ENCODE measurements at places on chromosomes 13 and 19.
A peak's percentile ranks its signal among the peaks of the same experiment; 100 is the strongest.

GRCh38 chr13:44160591-44161191, 212.9 kb upstream of the SERP2 start:
- no peak for DNase-seq

DNA sequence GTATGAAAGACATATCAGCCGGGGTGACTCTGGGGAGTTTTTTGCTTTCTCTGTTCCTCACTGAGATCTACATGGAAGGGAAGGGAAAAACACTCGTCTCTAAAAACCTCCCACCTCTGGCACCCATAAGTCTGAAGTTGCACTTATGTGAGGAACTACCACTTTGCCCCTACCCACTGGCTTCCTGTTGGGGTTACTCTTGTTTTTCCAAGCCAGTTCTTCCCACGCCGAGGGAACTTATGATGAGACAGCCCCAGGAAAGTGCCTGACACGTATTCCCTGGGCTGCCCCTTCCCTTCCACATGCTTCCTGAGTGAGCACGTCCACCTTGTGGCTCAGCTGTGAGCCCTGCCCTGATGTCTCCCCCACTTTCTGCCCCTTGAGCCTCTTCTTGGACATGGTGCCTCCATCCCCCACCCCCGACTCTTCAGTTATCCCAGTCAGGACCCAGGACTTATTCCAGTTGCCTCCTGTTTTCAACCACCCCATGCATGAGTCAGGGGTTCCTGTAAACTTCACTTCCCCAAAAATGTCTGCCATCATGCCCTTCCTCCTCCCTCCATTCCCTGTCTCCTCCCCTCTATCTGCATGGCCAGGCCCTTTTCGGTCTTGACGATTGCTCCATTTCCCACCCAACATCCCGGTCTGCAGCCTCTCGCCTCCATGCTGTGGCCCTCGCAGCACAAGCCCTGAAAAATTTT, 5.1 kb upstream of the SIGLEC7 start:
- DNase-seq = no peak

GRCh38 chr13:23069566-23069965, 111.2 kb upstream of the SGCG start:
- DNase-seq = no peak

- DNase-seq = no peak
Observed at GRCh38 chr19:10126213-10126639, 6.5 kb upstream of the EIF3G start.

DNA sequence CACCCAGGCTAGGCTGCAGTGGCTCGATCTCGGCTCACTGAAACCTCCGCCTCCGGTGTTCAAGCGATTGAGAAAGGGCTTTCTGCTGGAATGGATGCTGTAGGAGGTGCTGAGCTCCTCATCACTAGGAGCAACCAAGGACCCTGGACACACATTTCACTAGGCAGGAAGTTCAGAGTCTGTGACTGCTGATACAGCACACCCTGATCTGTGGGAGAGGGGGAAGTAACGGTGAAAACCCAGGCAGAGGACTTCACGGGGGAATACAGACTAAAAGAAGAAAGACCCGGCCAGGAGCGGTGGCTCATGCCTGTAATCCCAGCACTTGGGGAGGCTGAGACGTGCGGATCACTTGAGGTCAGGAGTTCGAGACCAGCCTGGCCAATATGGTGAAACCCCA, 11.9 kb upstream of the NOTCH3 start:
- DNase-seq = no peak

DNA sequence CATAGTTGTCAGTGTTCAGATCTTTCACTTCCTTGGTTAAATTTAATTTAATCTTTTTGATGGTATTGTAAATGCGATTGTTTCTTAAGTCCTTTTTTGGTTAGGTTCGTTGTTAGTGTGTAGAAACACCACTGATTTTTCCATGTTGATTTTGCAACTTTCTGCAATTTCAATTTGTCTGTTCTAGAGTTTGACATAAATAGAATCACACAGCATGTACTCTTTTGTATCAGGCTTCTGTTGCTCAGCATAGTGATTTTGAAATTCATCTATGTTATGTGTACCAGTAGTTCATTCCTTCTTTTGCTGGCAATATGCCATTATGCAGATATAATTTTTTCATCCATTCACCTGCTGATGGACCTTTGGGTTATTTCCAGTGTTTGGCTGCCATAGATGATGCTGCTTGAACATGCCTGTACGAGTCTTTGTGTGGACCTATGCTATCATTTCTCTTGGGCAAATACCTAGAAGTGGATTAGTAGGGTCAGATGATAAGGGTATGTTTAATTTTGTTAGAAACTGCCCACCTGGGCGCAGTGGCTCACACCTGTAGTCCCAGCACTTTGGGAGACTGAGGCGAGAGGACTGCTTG, 33.1 kb downstream of the BICRA start:
- no peak for DNase-seq

GRCh38 chr13:41821238-41821594, 139.7 kb downstream of the VWA8 start:
- DNase-seq = no peak

GRCh38 chr13:97321616-97322321, 99.6 kb downstream of the MBNL2 start:
- DNase-seq = no peak

GRCh38 chr13:75135325-75135825, 346.6 kb downstream of the TBC1D4 start:
- DNase-seq = no peak

GRCh38 chr19:34393629-34394028, 10.6 kb upstream of the PDCD2L start:
- DNase-seq = no peak

DNA sequence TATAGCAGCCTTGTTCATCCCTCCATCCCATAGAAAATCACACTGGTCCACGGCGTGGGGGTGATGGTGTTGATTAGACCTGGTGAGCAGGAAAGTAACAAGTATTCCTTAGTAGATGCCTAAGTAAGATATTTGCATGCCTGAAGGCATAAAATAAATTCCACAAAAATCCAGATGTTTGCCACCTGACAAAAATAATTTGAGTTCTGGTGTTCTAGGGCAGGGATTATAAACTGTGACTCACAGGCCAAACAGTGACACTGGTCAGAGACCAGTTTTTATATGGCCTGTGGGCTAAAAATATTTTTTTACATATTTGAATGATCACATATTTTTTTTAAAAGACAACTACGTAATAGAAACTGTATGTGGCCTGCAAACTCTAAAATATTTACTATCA, 310.7 kb downstream of the RFC3 start:
- no peak for DNase-seq

DNA sequence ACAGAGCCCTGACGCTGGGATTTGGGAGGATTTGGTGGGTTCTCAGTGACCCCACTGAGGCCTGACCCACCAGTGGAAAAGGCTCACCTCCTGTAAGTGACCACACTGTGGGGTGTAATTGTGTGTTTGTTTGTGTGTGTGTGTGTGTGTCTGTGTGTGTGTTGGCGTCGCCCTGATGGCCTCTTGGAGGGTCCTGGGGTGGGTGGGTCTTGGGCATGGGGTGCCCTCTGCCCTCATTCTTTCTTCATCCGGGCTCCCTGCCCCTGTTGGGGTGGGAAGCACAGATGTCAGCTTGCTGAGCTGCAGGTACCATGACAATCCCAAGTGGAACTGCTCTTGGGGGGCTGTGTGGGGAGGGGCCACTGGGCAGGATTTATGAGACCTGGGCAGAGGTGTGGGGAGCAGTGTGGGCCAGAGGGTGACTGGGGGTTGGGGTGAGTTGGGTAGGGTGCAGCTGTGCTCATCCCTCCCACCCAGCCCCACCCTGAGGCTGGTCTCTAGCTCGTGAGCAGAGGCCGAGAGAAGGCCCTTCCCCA, 22.8 kb downstream of the WTIP start:
- no peak for DNase-seq

DNA sequence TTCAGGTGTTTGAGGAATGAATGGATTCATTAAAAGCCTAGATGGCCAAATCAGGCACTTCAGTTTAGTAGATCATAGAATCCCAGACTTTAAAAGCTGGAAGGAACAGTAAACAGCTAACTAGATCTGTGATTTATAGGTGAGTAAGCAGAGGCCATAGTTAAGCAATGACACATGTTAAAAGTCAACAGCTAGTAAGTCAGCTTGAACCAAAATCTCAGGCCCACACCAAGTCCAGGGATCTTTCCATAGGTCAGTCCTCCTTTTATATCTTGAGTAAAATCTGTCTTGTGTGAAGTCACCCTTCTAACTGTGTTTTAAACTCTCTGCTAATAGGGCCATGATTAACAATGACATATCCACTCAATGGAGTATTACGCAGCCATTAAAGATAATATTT, 275.5 kb upstream of the SOX21 start:
- DNase-seq = no peak

DNA sequence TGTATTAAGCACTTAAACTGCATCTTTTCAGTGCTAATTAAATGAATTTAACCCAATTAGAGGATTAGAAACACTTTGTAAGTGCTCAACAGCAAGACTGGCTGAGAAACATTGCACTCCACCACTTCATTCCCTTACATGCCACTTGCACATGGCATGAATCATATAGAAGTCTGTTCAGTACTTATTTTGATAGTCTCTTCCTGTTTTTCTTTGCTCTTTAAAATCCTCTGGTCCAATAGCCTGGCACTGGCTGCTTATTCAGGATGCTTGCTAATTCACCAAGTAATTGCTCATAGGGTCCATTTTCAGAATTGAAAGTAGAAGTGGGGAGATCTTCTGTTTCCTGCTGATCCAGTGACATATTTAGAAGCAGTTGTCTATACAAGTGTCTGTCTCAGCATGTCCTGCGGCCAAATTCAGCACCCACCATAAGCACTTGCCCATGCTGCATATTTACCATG, 900.1 kb downstream of the PCDH9 start:
- DNase-seq = no peak

DNA sequence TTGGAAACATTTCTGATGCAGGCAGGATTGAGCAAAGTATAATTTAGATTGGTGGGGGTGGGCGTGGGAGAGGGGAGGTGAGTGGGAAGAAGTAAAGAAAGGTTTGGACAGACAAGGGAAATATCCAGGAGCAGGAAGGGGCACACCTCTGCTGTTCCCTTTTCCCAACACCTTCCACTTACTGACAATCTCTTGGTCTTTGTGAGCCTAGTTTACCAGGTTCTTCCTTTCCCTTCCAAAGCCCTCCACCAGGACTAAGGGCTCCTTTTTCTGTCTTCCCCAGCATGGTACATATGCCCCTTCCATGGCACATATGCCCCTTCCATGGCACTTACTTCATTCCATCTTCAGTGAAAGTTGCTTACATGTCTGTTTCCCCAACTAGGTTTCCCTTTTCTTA, 6.2 kb upstream of the THSD1 start:
- DNase-seq = no peak

DNA sequence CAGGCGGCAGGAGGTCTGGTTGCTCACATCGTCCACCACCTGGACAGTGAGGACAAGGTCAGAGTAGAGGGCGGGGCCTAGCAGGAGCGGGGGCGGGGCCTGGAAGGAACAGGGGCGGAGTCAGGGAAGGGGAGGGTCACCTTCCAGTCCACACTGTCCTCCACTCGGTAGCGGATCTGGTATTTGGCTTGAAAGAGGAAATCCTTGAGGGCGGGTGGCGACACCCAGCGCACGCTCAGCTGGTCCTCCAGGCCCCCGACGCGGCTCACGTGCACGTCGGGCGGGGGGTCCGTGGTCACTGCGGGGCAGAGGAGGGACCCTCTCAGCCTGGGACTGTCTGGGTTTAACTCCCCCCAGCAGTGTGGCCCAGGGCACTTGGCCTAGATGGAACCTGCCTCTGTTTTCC, 8.2 kb downstream of the REX1BD start:
- no peak for DNase-seq

- no peak for DNase-seq
Observed at GRCh38 chr19:45515807-45516401, 8.6 kb downstream of the VASP start.

GRCh38 chr13:56189439-56189838, 951.3 kb upstream of the PRR20A start:
- no peak for DNase-seq

DNA sequence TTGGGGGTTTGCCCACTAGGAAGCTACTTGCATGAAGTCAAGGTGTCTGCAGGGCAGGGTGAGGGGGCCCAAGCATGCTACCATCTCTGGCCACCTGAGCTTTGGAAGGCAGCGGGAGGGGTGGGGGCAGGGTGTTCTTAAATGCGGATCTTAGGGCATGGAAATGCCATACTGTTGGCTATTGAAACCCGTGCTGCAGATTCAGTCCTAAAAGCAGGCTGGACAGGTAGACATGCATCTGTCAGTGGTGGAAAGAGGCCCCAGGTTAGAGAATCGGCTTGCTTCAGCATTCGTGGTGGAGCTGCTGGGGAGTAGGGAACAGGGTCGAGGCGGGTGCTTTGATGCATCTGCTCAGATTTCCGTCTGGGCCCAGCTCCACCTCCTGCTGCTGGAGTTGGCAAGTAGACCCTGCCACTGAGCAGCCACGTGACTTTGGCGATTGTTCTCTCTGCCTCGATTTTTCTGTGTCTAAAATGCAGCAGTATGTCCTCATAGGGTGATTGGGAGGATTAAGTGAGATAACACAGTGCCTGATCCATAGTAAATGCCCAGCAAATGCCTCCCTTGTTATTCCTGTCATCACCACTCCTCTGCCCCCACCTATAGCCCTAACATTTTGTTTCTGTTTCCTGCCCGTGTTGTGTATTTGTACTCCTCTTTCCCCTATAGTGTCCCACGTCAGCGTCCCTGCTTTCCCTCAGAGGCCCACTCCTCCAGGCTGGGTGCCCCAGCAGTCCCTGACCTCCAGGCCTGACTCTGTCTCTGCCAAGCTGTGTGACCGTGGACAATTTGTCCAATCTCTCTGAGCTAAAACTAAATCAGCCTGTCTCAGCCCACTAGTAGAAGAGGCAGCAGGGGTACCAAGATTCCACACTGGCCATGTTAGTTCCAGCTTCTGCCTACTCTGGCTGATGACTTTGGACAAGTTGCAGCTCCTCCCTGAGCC, 5.8 kb downstream of the PPP1R37 start:
- DNase-seq = no peak

- DNase-seq = no peak
Observed at GRCh38 chr13:23793711-23794110, 95.5 kb downstream of the MIPEP start.

- no peak for DNase-seq
Observed at GRCh38 chr13:70370924-70371323, 262.7 kb upstream of the KLHL1 start.

DNA sequence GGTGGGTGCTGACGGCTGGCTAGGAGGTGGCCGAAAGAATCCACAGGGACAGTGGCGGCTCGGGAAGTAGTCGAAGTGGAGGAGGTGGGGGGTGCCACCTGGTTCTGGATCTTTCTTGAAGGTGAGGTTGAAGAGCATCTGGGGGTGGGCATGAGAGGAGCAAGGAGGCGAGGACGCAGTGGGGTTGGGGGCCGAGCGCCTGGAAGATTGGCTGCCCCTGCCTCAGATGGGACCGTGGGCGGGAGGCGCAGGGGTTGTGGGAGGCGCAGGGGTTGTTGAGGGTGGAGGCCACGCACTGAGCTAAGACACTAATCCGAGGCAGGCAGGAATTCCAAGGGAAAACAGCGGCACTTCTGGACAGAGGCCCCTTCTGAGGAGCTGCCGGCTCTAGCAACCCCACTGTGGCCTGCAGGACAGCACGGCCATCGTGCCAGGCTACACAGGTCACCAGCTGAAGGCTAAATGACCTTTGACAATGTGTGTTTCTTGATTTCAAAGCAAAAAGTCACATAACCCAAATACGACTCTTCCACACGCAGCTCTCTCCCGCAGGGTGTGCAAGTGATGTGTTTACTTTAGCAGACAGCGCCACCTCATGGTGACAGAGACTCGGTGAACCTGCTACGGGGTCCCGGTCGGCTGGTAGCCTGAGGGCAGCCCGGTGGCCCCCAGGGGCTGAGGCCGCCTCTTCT, 44.1 kb upstream of the RANBP3 start:
- peak; percentile 48 for DNase-seq

- no peak for DNase-seq
Observed at GRCh38 chr13:25181597-25181996, 9.5 kb upstream of the AMER2 start.

- no peak for DNase-seq
Observed at GRCh38 chr19:16373532-16373931, 48.9 kb downstream of the KLF2 start.
